ENCODE measurements at places on chromosomes 1 and 21.

DNA sequence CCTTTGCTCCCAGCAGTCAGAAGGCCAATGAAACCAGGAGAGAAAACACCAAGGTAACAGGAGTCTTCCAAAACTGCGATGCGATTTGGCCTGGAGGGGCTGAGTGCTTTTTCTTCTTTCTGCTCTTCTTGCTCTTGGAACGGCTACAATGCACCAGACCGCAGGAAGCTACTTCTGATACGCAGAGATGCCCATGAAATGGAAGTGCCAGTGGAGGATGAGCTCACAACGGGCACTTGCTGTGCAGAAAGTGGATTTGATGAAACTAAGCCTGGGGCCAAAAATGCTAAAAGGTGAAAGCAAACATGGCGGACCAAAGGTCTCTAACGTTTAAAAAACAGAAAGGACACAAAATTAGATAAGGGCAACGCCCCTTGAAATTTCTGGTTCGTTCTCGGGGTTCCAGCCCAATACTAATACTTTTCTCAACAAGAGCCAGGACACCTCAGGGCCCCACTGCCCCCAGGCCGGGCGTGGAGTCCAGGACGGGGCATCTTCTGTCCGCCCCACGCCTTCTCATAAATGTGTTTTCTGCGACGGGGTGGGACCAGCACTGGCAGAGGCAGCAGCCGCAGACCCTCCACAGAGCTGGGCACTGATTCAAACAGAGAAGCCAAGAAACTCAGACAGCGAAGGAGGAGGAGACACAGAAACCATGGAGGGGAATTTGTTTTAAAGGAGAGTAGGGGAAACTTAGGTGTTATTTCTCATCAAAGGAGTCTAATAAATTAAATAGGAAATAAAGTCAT, 101.3 kb downstream of the CRYAA start:
- no peak for DNase-seq

DNA sequence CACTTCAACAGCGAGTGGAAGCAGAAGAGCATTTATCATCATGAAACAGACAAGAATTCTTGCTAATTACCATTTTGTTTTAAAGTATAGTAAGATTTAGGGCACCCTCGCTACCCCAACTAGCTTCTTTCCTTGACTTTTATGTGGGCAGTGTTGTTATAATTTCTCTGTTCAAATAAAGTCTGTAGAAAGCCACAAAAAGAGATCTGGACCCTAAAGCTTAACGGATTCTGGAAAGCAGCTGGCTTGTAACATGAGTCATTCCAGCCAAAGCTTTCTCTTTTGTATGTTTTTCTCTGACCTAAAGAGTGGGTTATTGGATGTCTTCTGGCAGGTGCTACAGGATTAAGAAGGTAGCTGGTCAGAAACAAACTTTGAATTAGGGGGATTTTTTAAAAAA, 37.4 kb downstream of the RUNX1 start:
- DNase-seq, result no peak

GRCh38 chr1:15954316-15954715, 21.6 kb downstream of the ZBTB17 start:
- DNase-seq, result no peak

- DNase-seq, result no peak
These were observed 186.1 kb downstream of the CLEC20A start for GRCh38 chr1:178310685-178311105.

GRCh38 chr21:45317398-45318145, 29.9 kb upstream of the POFUT2 start:
- DNase-seq, result no peak

GRCh38 chr1:204096931-204097330, 24.0 kb downstream of the SOX13 start:
- DNase-seq, result no peak

- no peak for DNase-seq
These were observed 726.5 kb upstream of the ADAMTS5 start for GRCh38 chr21:27693376-27693775.

DNA sequence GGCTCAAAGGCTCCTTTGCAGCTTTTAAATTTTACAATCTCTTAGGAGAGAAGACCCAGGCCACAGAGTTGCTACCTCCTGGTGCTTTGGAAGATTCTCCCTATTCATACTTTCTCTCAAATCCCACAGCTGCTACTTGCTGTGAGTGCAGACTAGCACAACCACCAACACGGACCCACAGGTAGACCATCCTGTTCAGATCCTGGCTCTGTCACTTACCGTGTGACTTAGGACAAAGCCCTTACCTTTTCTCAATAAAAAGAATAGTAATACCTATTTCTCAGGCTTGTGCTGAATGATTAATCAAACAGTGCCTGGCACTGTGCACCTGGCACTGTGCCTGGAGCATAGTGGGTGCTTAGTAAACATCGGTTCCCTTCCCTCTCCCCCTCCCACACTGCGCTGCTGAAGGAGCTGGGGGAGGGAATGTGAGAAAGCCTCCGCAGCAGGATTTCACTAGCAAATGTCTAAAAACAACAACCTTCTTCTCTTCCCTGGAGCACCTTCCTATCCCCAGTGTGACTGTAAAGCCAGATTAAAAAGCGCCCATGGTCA, 81.7 kb downstream of the PGM1 start:
- DNase-seq, result no peak

DNA sequence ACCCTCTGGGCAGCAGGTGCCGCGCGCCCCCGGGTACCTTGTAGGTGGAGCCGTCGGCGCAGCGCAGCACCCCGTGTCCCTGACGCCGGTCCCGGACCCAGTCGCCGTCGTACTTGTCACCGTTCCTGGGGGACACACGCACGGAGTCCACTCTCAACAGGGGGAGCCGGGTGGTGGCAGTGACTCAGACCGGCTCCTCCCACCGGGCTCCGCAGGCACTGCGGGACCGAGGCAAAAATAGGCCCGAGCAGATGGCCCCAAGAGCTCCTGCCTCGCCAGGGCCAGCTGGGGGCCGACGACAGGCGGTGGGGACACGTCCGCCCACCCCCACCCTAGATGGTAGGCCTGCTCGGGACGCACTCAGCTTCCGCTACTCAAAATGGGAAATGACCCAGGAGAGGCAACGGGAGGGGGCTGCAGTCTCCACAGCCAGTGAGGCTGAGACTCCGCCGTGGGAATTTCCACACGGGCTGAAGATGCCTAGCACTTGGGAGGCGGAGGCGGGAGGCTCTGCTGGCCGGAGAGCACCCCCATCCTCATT, 6.3 kb downstream of the MORN1 start:
- DNase-seq, result no peak

- DNase-seq, result no peak
These were observed 276.9 kb upstream of the SNX7 start for GRCh38 chr1:98384461-98385141.

DNA sequence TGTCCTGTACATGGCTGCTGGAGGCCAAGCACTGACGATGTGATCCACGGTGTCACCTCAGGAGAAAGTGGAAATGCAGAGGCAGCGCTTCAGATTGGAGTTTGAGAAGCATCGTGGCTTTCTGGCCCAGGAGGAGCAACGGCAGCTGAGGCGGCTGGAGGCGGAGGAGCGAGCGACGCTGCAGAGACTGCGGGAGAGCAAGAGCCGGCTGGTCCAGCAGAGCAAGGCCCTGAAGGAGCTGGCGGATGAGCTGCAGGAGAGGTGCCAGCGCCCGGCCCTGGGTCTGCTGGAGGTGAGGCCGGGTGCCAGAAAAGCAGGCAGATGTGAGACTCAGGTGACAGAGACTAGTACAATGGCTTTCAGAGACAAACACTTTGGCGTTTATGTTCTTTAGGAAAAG, 7.7 kb downstream of the TRIM58 start:
- no peak for DNase-seq

DNA sequence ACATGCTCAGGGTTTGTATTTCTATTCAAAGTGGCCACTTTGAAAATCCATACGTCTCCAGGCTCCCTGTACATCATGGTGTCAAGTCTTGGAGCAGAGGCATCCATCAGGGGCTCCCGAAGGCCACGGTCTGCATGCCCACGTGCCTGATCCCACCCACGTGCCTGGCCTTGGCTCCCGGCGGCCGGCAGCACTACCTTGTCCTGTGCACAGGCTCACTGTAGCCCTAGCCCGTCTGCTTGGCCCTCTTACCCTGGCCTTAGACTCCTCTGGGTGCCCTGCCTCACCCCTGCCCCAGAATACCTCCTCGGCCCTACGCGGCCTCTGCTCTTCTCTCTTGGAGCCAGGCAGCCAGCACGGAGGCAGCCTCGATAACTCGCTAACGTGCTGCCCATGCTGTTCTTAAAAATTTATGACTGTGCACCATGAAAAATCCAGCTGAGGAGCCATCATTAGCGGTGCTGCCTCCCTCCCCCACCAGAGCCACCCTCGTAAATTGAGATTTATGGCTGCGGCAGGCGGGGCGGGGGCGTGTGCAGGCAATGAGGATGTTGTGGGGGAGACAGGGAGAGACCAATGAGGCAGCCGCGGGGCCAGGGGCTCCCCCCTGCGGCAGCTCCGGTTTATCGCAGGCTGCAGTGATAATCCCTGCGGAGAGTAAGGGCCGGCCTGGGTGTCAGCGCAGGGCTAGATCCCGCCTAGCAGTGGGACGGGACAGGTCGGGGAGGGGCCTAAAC, 24.6 kb downstream of the DMAP1 start:
- DNase-seq, result no peak

DNA sequence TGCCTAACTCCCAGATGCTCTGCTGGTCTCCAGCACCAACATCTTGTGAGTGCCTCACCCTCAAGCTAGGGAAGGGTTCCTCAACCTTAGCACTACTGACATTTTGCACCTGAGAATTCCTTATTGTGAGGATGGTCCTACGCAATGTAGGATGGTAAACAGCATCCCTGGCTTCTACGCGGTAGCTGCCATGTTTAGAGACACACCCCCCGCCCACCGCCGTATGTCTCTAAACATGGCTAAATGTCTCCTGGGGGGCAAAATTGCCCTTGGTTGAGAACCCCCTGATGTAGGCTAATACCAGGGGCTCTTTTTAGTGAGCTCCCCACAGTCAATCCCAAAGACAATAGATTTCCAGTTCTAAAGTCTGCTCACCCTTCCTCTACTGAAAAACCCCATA, 2.5 kb upstream of the MAP7D1 start:
- no peak for DNase-seq

Measured in T-helper 22 cell (primary cell).